ENCODE measurements at places on chromosomes 1 and 21. TPM values are rescaled to one million over a fixed set of nuclear protein-coding genes. Genes with fewer than 3 reads are reported as not detected.

DNA sequence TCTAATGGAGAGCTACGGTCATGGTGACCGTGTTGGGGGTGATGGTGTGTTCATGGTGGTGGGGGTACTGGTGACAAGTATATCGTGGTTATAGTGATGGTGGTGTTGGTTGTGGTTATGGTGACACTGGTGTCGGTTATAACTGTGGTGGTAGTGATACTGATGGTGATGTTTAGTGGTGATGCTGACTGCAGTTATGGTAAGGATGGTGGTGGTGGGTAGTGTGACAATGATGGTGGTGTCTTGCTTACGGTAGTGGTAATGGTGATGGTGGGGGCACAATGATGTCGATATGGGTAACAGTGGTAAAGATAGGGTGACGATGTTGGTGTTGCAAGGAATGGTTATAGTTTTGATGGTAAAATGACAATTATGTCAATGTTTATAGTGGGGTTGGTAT, 98.9 kb upstream of the SLC2A1 start:
- no peak for DNase-seq

DNA sequence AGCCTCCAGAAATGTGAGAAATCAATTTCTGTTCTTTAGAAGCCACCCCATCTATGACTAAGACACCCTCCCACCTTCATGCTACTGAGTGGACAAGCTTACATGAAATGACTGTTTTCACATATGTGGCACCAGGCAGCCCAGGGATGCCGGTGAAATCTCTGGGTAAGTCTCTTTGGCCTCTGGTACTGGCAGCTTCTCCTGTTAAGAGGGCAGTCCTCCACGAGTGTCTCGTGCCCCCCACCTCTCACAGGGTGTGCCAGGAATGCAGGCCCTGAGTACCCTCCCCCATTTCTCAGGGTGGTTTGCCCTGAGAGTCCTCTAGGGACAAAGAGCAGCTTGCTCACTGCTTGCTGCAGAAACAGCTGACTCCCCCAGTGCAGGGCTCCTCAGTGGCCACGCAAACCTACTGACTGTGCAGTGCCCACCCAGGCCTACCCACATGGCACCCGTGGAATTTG, 3.2 kb upstream of the PRXL2B start:
- no peak for DNase-seq

DNA sequence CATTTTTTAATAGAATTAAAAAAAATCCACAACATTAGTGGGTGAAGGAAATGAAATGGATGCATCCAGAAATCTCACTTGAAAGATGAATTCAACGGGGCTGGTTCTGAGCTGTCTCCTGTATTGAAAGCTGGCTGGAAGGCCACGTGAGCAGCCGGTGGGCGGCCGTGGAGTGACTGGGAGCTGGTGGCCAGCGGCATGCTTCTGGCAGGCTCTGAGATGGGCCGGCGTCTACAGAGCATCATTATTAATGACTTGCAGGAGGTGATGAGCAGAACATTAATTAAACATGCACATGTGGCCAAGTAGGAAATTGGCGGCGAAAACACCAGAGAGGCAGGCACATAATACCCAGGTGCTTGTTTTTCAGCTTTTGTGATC, 115.6 kb upstream of the LMO4 start:
- no peak for DNase-seq

GRCh38 chr1:175211656-175212055, 19.1 kb upstream of the KIAA0040 start:
- no peak for DNase-seq

- no peak for DNase-seq
Measured at GRCh38 chr1:225875044-225875815, 7.0 kb downstream of the TMEM63A start.

DNA sequence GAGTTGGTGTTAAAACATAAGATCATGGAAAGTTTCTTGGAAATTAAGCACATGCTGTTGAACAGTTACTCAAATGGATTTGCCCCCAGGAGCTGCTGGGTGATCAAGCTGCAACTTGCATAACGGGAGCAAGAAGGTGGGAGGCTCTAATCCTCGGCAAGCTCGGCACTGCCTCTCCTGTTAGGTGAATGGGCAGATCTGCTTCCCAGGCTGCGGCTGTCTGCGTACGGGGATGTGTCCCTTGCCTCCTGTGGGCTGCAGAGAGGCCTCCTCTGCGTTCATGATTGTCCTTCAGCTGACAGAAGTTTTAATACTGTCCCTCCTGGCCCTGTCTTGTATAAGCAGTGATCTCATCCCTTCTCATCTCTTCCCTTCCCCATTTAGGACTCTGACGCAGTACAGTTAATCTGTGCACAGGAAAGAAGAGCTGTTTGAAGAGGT, 36.7 kb downstream of the ATP1A1 start:
- peak; percentile 12 for DNase-seq

GRCh38 chr1:223772771-223773160, 60.4 kb downstream of the CAPN2 start:
- no peak for DNase-seq

- no peak for DNase-seq
Measured at GRCh38 chr21:38032082-38032801, 116.0 kb upstream of the KCNJ6 start.

DNA sequence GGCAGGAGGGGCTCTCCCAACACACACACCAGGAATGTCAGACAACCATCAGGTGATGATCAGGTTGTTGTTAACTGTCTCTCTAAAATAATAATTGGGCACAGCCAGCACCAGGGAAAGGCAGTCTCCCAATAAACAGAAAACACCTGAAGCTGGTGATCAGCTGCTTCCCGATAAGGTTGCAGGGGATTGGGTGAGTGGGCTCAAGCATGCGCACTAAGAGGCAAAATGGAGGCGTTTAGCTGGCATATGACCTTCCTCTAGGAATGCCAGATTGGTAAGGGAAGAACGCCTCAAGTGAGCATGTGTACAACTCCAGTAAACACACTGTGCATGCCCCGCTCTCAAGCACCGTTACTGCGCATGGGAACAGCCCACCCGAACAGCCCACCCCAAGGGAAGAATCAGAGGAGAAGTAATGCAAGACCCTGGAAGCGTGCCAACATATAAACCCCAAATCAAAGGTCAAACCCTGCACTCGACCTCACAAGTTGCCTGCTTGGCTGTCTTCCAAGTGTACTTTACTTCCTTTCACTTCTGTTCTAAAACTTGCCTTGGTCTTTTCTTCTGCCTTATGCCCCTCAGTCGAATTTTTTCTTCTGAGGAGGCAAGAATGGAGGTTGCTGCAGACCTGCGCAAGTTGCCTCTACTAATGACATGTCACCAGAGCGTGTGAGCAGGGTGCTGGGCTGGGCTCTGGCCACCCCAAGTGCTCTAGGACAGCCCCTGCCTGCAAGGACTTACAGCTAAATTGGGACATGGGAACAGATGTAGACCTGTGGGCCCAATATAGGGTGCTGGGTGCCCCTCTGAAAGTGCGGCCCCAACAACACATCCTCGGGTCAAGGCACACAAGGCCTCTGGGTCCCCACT, 200.8 kb downstream of the RHOU start:
- no peak for DNase-seq

DNA sequence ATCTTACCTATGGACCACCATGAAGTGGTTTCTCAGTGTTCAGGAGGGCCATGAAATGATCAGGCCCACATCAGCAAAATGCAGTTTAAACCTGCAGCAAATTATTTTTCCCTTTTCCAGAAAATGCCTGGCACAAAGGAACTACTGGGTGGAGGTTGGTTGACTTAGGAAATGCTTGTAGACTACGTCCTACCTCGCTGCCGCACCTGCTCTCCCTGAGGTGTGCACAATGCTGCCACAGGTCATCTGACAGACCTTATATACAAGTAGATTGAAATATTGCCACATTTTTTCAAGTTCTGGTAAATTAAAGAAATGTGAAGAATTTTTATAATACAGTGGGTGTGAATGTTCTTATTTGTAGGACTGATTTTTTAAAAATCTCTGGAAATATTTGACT, 166.7 kb upstream of the PDE4B start:
- DNase-seq, result no peak

DNA sequence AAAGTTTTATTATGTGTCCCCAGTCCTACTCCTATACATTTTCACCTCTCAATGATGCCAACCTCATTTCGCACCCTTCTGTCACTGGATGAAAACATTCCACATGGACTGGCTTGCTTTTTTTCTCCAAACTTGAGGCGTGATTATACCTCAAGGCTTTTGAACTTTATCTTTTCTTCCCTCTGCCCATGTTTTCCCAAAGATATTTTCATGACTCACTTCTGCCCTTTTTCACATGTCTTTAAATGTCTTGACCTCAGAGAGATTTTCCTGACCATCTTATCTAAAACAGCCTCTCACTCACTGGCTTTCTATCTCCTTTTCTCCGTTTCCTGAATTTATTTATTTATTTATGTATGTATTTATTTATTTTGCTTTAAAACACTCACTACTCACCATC, 659.0 kb downstream of the PTPRC start:
- DNase-seq, result no peak

DNA sequence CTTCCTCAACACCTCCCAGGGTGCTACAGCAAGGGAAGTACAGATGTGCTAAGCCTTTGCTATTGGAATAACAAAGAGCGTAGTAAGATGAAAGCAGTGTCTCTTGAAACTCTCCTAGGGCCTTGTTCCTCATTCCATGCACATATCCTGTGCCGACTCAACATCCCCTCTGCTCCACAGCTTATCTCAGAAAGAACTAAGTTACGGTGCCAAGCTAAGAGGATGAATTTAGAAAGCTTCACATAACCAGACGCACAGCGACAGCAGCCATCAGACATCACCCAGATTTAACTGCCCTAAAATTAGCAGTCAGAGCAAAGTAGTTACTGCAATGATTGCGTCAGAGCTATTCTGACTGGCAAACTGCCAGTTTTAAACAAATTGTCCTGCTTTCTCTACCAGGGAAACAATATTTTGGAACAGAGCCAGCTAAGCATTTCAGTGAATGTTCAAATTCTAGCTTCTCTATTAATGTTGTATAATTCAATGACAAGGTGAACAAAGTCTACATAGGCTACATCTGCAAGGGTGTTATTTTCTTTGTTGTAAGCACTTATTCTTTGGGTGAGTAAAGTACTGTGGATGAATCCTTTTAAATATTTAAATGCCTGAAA, 9.5 kb downstream of the SIPA1L2 start:
- DNase-seq, result peak; percentile 71

DNA sequence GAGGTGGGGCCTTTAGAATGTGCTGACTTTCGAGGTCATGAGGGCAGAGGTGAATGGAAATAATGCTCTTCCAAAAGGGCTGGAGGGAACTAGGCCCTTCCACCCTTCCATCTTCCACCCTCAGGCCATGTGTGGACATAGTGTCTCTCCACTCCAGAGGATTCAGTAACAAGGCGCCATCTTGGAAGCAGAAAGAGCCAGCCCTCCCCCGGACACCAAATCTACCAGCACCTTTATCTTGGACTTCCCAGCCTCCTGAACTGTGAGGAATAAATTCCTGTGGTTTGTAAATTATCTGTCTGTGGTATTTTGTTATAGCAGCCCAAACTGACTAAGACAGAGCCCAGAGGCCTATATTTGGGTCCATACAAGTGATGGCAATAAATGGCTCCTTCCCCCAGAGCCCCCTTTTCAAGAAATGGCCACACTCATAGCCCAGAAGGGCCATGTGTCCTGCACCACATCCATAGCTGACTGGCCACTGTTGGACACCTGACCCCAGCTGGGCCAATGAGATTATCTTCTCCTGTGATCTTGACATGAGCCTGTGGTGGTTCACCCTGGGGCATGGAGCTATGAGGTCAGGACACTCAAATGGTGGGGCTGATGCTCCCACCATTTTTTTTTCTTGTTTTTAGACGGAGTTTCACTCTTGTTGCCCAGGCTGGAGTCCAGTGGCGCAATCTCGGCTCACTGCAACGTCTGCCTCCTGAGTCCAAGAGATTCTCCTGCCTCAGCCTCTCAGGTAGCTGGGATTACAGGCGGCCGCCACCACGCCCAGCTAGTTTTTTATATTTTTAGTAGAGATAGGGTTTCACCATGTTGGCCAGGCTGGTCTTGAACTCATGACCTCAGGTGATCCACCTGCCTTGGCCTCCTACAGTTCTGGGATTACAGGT, 114.9 kb downstream of the RRAGC start:
- DNase-seq, result no peak

DNA sequence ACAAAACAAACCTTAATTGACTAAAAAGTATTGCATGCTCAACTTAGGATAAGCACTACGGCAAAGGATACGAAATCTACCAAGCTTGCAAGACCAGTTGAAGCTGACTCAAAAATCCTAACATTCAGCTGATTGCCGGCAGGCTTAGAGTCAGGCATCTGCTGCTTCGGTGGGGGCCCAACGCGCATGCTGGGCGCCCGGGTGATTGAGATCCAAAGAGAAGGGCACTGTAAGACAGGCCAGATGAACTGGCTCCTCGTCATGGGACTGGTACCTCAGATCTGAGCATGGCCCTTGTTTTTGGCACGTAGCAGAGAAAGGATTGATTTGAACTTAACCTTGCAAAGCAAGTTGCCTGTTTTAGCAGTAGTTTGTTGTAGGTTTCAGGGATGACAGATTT, 86.6 kb downstream of the PRDM2 start:
- no peak for DNase-seq

GRCh38 chr1:14876747-14877146, 276.8 kb upstream of the TMEM51 start:
- no peak for DNase-seq

ORC1 gene
- polyA plus RNA-seq, result 6.3 TPM

GJA9 gene
- polyA plus RNA-seq, result not detected

ZFP69B gene
- 3.1 TPM for polyA plus RNA-seq

GSTM1 gene
- not detected for polyA plus RNA-seq

OPRD1 gene
- polyA plus RNA-seq, result not detected

GDAP2 gene
- polyA plus RNA-seq, result 5.4 TPM

CD2 gene
- not detected for polyA plus RNA-seq

ALG14 gene
- 1.6 TPM for polyA plus RNA-seq

Measured in IMR-90 (cell line).